NCI-H1417 treated with DMSO at 0.1 percent for 48 hours (cell line): ENCODE measurements at places on chromosomes 3 and 15.
A peak's percentile ranks its signal among the peaks of the same experiment; 100 is the strongest.

DNA sequence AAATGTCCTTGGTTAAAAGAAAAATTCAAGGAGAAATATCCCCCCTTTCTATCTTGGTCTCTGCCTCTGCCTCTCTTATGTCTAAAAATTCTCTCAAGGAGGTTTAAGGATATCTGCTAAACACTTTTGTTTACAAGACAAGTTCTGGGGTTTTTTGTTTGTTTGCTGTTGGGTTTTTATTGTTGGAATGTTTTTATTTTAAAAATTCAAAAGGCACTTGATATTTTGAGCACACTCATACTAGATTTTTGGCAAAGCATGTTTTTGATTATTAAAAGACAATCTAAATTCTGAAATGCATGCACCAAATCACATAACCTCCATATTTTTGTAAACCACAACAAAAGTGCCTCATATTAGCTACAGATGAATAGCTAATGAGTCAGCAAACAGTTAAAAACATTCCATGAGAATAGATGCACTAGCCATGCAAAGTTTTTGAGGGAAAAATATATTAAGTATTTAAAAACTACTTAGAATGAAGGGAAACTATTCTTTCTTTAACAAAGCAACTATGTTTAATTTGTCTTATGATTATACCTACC, 84.6 kb downstream of the ZBTB20 start:
- DNase-seq, result no peak

- DNase-seq, result no peak
These were observed 322.2 kb downstream of the SLC9A9 start for GRCh38 chr3:143526011-143526545.

DNA sequence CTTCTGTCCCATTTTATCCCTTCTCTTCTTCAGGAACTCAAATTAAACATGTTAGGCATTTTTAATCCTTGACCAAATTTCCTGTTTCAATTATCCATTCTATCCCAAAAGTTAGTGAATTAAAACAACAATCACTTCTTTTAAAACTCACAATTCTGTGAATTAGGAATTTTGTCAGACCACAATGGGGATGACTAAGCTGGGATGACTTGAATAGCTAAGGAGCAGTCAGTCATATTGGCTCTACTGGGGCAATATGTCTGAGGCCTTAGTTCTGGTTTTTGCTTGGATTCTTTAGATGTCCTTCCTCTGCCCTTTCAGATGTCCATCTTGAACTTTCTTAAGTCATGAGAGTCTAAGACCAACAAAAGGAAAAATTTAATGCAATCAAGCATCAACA, 178.2 kb upstream of the TGFBR2 start:
- no peak for DNase-seq

- DNase-seq, result no peak
These were observed 233.4 kb upstream of the LRTM1 start for GRCh38 chr3:55161231-55161630.

- no peak for DNase-seq
These were observed 20.5 kb upstream of the AVEN start for GRCh38 chr15:34059476-34059875.

DNA sequence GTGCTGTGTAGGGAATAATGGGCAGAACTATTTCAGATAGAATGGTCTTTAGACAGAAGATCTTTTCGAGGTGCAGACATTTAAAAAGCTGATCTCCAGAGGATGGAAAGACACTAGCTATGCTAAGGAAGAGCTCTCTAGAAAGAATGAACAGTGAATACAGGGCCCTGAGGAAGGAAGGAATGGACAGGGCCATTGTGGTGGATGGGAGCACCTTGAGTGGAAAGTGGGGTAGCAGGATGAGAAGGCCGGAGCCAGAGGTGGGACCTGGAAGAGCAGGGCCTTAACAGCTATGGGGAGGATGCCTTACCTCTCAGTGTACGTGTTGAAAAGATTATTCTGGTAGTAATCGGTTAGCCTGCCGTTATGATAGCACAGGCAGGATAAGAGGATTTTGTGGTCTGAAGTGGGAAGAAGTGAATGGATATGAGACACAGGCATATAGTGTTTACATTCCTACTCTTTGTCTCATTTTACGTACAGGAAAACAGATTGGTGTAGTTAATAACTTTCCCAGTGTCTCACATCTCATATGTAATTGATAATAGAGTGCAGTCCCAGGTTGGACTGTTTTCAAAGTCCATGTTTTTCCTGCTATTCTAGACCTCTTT, 172.4 kb downstream of the KLHL25 start:
- no peak for DNase-seq

GRCh38 chr3:31425401-31425800, 107.3 kb upstream of the STT3B start:
- no peak for DNase-seq

- no peak for DNase-seq
These were observed 1094.6 kb downstream of the ROBO2 start for GRCh38 chr3:78134496-78134895.

DNA sequence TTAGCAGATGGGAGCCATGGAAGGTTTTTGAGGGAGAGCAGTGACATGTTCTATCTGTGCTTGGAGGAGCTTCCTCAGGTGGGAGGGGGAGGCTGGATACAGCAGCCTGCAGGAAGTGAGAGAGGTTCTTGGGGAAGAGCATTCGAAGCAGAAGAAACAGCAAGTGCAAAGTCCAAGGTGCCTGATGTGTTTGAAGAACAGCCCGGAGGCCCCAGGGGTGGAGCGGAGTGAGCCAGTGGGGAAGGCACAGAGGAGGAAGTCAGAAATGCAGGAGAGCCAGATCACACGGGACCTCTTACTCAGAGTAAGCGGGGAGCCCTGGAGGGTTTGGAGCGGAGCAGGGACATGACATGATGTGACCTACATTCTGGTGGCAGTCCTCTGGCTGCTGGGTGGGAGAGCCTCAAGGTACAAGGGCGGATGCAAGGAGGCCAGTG, 10.8 kb downstream of the ITGA11 start:
- no peak for DNase-seq

GRCh38 chr3:38653685-38654537, 4.4 kb upstream of the SCN5A start:
- no peak for DNase-seq

GRCh38 chr15:60685346-60685937, 206.5 kb upstream of the ICE2 start:
- no peak for DNase-seq

- DNase-seq, result no peak
These were observed 213.1 kb downstream of the FGF12 start for GRCh38 chr3:192514081-192514753.

DNA sequence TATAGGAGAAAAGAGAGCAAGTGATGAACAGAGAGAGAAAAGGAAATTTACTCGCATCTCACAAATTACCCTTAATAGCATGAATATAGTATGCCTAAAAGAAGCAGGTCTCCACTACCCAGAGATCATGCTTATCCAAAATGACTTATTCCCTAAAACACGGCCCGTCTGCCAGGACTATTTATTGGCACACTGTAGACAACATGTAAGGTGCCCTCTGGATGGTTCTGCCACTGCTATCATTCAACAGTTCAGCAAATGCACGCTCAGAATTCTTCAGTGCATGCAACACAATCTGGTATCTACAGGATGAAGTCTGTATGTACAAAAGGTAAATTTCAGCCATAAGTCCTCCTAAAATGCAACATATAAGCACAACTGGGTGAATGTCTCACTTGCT, 465.8 kb downstream of the SHQ1 start:
- DNase-seq, result no peak

DNA sequence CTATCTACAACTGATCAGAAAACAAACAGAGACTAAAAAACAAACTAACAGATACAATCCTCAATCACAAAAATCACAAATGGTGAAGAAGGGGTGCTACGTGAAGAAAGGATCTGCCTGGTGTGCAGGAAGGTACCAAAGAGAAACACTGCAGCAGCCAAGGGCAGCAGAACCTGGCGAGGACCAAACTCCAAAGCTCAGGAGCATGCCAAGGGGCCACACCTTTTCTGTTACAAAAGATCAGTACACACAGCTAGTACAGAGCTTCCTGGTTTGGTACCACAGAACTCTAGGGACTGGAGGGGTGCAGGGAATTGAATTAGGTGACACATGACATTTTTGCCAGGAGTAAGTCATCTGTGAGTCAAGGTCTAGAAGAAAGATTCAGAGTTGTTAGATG, 107.4 kb upstream of the GRM7 start:
- no peak for DNase-seq

DNA sequence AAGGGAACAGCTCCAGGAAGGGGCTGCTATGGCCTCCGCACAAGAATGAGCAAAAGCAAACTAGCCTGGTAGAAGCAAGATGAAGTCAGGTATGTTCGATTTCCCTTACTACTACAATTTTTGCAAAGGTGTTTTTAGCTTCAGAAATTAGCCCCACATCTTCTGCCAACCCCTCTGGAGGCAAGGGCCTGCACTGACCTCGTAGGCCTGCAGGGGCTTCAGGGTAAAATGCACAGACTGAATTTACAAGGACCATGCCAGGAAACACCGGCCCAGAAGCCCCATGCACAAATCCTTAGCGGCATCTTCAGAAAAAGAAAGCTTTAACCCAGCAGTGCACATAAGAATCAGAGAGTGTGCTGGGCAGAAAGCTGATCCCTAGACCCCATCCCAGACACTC, 53.0 kb downstream of the SLC6A1 start:
- DNase-seq, result no peak

- no peak for DNase-seq
These were observed 16.2 kb downstream of the NISCH start for GRCh38 chr3:52471371-52472238.

DNA sequence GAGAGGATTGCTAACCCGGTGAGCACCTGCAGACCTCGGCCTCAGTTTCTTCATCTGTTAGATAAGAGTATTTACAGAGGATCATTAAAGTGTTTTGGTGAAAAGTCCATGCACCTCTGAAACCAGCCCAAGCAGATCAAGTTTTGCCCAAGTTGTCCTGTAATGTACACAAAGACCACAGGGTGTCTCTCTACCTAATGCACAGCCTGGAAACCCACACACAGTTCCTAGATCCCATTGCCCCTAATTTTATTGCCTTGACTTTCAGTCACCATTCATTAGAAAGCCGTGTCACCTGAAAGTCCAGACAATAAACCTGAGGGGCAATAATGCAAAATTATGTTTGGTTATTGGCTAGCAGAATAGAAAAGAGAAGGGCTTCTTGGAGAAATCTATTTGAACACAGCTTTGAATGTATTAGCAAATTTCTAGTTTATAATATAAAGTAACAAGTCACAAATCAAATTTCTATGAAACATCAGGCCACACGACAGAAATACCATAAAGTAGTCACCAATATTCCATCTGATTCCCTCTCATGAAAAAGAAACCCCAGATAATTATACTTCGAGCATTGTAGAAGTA, 161.3 kb upstream of the SLC2A2 start:
- peak; percentile 14 for DNase-seq

GRCh38 chr3:129448186-129448895, 8.3 kb downstream of the IFT122 start:
- DNase-seq, result no peak

- DNase-seq, result no peak
These were observed 171.7 kb downstream of the FNDC3B start for GRCh38 chr3:172211123-172211522.

DNA sequence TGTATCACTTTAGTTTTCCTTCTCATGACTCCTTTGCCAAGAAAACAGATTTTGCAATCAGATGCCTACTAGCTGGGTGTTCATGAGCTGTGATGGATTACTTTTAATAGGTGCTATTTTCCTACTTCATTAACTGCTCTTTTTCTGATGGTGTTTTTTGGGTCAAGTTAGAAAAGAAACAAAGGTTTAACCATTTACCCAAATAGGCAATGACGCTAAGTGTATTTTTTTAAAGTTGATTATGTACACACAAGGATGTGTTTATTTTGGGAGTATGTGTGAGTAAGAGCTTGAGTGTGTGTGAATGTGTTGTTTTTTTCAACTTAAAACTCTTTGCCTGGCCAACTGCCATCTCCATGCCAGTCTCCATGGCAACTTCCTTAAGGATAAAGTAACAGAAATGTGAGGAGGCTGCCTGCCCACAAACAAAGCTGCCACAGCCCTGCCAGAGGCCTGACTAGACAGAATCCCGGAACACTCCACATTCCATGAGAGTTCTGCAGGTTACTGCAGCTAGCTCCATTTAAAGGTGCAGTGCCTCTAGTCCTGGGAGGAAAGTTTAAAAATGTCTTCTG, 215.6 kb upstream of the RBMS3 start:
- DNase-seq, result no peak

GRCh38 chr15:23569151-23569925, 3.9 kb downstream of the MKRN3 start:
- DNase-seq, result no peak

GRCh38 chr15:60933900-60934885, 294.9 kb downstream of the RORA start:
- DNase-seq, result peak; percentile 75

- DNase-seq, result no peak
These were observed 14.0 kb downstream of the PBRM1 start for GRCh38 chr3:52671676-52672075.

- no peak for DNase-seq
These were observed 28.8 kb downstream of the TMED3 start for GRCh38 chr15:79339588-79340314.

DNA sequence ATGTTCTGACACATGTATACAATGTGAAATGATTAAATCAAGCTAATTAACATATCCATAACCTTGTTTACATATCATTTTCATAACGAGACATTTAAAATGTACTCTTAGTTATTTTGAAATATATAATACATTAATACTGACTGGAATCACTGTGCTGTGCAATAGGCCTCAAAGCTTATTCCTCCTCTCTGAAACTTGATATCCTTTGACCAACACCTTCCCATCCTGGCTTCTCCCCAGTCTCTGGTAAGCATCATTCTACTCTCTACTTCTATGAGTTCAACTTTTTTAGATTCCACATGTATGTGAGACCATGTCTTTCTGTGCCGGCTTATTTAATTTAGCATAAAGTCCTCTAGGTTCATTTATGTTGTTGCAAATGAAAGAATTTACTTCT, 47.1 kb upstream of the IL20RB start:
- DNase-seq, result no peak

DNA sequence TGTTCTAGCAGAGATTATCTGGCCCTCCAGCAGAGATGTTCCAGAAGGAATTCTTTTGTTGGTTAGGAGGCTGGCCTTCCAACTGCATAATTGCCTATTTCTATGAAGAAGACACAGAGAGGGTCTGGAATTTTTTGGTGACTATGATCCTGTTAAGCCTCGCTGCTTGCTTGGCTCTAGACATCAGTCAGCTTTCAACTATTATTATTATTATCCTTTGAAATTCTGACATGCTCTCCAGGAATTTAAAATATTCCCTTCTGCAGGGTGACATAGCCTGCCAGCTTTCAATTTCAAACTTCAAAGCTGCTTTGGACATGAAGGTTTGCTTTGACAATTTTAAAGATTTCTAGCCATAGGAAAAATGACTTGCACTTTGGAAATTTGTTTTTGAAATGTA, 26.3 kb upstream of the ZNF148 start:
- DNase-seq, result no peak
